ENCODE measurements at places on chromosomes 3 and 15.

DNA sequence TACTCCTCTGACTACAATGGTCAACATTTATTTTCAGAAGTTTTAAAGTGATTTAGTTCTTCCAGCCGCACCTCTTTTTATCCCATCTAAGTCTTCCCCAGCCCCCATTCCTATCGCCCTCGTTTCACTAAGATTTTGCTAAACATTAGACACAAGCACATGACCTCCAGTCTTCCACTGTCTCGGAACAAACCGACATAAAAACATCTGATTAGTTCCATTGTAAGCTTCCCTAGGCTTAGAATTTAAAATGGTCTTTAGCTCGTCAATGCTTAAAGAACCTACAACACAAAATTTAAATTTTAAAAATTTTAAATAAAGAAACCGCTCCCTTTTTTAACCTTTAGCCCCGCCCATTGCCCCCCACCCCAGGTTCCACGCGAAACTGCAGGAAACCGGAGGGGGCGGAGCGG lies 284 bp upstream of the TSC22D2 start:
- DNase-seq = peak; percentile 98

DNA sequence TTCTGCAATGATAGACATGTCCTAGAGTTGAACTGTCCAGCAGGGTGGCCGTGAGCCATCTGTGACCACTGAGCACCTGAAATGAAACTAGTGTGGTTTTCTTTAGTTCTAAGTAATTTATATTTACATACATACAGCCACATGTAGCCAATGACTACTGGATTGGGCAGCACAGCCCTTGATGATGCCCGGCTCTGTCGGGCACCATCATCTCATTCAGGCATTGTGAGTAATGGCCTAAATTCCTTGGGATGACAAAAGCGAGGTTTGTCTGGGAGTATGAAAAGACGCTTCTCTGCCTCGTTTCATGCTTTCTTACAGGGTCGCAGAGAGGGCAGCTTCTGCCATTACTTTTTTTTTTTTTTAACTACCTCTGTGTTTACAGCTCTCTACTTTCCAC lies 251.9 kb upstream of the HES1 start:
- DNase-seq = no peak

DNA sequence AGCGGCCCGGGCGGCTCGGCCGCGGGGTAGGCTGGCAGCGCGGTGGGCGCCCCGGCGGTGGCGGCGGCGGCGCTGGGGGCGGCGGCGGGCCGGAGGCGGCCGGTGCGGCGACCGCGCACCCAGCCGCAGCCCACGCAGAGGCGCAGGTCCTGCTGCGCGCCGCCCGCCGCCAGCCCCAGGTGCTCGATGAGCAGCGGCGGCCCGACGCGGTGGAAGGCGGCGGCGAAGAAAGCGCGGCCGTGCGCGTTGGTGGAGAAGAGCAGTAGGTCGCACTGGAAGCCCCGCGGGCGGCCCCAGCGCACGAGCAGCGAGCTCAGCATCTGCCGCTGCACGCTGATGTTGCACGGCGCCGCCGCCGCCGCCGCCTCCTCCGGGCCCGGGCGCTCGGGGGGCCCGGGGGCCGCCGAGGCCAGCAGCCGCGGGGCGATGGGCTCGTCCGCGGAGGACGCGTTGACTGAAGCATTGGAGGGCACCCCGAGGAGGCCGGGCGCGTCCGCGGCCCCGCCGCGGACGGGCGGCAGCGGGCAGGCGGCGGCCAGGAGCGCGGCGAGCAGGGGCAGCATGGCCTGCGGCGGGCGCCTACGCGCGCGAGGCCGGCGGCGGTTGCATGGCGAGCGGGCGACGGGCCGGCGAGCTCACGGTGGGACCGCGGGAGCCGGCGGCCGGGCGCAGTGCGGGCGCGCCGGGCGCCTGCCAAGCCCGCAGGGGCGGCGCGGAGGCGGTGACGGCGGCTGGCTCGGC lies 452 bp downstream of the TMEM158 start:
- peak; percentile 57 for DNase-seq

GRCh38 chr15:36323615-36324014 lies 255.8 kb upstream of the CDIN1 start:
- DNase-seq = no peak

- no peak for DNase-seq
Measured at GRCh38 chr15:51403072-51403878, 61.8 kb downstream of the GLDN start.

All from aorta (tissue), 5 donors.